ENCODE measurements at places on chromosomes 6 and 20. TPM values are rescaled to one million over a fixed set of nuclear protein-coding genes. Genes with fewer than 3 reads are reported as not detected.

Gene LINC00237
- total RNA-seq, result not detected

DNA sequence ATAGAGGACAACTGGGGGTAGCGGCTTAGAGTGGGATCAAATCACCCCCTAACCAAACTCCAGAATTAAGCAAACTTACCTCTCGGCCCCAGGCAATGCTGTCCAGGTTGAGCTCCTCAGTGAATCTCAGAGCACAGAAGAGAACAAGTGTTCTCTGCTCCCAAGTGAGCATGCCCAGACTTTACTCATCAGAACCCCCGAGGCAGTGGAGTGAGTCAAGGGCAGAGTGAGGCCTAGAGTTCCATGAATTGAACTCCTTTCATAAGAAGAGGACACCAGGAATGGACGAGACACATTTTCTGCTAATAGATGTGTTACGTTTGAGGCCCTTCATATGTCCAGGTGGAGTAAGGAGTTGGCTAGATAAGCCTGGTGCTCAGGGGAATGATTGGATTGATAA lies 134.0 kb upstream of the DTNBP1 start:
- no peak for DNase-seq
- peaks cover 46% of the 10 kb centered on the region for H3K27me3 ChIP-seq
- no peaks in the 10 kb centered on the region for H3K4me1 ChIP-seq
- H3K36me3 ChIP-seq, result no peaks in the 10 kb centered on the region

Gene PSORS1C2
- not detected for total RNA-seq

- no peaks in the 10 kb centered on the region for H3K36me3 ChIP-seq
- no peak for DNase-seq
- no peaks in the 10 kb centered on the region for H3K27me3 ChIP-seq
- no peak overlapping the region for H3K4me3 ChIP-seq
- no peaks in the 10 kb centered on the region for H3K4me1 ChIP-seq
Observed at GRCh38 chr20:8150591-8150990, 18.5 kb downstream of the PLCB1 start.

Gene TDRD6
- 0.57 TPM for total RNA-seq

DNA sequence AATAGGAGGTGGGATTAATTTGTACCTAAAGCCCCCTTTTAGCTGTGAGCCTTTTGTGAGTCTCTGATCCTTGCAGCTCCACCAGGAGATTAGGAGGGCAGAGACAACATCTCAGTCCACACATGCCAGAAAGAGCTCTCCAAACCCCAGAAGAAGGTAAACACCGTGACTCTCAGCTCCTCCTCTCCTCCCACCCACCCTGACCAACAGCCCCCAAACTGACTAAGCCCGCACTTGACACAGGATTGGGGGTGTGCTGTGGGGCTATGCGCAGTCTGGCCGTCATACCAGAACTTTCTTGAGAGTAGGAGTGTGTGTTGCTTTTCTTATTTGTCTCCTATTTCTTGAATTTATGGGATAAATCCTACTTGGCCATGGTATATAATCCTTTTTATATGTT lies 164.7 kb upstream of the SNX9 start:
- H3K4me3 ChIP-seq, result no peak overlapping the region
- H3K4me1 ChIP-seq, result no peaks in the 10 kb centered on the region
- DNase-seq, result no peak
- no peak overlapping the region for H3K27ac ChIP-seq

Gene MYLIP
- 29.2 TPM for total RNA-seq

Gene HUS1B
- total RNA-seq, result 0.94 TPM

Gene GINS1
- total RNA-seq, result 26.6 TPM

Gene VSTM2L
- total RNA-seq, result 2.3 TPM

- peaks cover 11% of the 10 kb centered on the region for H3K27me3 ChIP-seq
- no peaks in the 10 kb centered on the region for H3K36me3 ChIP-seq
- H3K4me1 ChIP-seq, result no peaks in the 10 kb centered on the region
- no peak for DNase-seq
Observed at GRCh38 chr6:43276577-43277305, 21.3 kb upstream of the SLC22A7 start.

DNA sequence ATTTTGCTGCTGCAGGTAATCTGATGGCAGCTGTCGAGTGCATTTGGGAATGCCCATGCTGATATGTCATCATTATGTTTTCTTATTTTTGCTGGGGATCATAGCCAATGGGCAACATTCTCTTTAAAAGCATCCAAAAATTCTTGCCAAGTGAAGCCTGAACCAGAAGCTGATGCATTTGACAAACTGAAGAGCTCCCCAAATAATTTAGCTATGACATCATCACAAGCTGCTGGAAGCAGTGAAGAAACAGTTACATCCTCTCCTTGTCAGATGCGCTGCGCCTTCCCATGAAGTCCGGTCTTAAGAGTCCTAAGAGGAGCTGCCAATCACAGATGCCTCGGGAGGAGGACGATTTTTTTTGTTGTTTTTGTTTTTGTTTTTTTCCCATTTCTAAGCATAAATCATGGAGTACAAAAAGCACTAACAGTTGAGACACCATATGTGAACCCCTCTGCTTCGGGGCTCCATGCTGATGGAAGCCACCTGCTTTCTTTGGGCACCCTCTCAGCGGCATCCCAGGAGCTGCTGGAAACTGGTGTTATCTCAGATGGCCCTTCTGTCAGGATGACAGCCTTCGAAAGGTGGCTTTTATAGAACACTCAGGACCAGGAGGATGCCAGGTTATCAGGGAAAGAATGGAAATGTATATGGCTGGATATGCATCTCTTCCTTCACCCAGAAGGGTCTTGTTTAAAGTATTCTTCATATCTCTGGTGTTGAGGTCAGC lies 56.1 kb upstream of the FOXQ1 start:
- no peaks in the 10 kb centered on the region for H3K27me3 ChIP-seq
- no peaks in the 10 kb centered on the region for H3K36me3 ChIP-seq
- no peak overlapping the region for H3K4me3 ChIP-seq
- H3K27ac ChIP-seq, result no peak overlapping the region
- DNase-seq, result no peak
- H3K4me1 ChIP-seq, result peaks cover 28% of the 10 kb centered on the region

Gene PDYN
- not detected for total RNA-seq

DNA sequence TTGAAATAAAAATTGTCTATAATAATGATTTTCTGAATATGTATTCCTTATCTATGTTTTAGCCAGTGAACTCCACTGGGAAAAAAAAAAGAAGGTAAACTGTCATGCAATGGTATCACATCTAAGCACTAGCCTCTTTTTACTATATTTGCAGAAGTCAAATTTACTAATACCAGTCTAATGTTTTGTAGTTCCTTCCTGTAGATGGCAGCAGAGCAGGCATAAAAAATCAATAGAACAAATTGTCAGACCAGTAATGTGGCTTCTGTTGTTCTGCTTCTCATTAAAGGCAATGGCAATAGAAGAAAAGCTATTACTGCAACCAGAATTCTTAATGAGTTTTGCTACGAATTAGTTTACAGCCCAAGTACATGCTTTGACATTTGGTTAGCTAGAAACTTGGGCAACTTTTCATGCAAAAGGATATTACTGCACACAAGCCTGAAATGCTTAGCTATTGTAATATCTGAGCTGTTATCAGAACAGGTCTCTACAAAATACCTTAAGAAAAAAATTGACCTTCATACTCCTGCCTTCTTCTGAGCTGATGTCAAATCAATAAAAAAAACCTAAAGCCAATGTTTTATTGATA lies 476.9 kb downstream of the KHDRBS2 start:
- no peak overlapping the region for H3K4me3 ChIP-seq
- no peak for DNase-seq
- H3K4me1 ChIP-seq, result no peaks in the 10 kb centered on the region
- H3K27me3 ChIP-seq, result no peaks in the 10 kb centered on the region
- no peak overlapping the region for H3K27ac ChIP-seq

DNA sequence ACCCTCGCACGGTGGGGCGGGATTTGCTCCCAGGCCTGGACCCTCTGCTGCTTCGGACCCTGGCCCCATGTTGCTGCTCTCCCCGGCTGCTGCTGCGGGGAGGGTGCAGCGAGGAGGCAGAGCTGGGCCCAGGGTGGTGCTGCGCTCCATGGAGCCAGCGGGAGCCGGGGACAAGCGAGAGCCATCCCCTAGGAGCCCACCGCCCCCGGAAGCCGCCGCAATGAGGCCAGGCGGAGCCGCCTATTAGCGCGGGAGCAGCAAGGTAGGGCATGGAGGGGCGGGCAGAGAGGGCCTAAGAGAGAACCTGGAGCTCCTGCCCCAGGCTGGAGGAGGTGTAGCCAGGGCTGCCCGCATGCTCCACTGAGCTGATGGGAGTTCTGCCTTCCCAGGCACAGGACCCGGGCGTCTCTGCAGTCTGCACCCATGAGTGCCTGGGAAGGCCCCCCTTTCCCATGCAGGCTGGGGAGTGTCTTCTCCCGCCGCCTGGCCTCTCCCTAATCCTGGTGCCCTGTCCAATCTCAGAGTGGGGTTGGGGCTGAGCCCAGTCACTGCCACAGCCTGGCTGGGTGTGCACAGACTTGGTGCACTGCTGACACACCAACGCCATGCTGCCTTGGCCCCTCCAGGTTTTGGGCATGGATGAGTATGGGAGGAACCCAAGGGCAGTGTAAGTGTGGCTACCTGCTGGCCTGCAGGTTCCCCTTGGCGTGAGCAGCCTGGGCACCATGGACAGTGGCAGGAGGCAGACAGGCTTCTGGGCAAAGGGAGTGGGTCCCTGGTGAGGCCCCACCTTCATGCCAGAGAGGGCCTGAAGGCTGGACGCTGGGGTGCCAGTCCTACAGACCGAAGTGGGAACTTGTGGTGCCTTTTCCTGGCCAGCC lies 360.6 kb upstream of the MAP3K7 start:
- H3K4me1 ChIP-seq, result no peaks in the 10 kb centered on the region
- no peaks in the 10 kb centered on the region for H3K36me3 ChIP-seq
- H3K27me3 ChIP-seq, result no peaks in the 10 kb centered on the region

- H3K27ac ChIP-seq, result no peak overlapping the region
- no peaks in the 10 kb centered on the region for H3K36me3 ChIP-seq
- DNase-seq, result no peak
- H3K4me3 ChIP-seq, result no peak overlapping the region
Observed at GRCh38 chr20:37598100-37598543, 70.4 kb upstream of the BLCAP start.

DNA sequence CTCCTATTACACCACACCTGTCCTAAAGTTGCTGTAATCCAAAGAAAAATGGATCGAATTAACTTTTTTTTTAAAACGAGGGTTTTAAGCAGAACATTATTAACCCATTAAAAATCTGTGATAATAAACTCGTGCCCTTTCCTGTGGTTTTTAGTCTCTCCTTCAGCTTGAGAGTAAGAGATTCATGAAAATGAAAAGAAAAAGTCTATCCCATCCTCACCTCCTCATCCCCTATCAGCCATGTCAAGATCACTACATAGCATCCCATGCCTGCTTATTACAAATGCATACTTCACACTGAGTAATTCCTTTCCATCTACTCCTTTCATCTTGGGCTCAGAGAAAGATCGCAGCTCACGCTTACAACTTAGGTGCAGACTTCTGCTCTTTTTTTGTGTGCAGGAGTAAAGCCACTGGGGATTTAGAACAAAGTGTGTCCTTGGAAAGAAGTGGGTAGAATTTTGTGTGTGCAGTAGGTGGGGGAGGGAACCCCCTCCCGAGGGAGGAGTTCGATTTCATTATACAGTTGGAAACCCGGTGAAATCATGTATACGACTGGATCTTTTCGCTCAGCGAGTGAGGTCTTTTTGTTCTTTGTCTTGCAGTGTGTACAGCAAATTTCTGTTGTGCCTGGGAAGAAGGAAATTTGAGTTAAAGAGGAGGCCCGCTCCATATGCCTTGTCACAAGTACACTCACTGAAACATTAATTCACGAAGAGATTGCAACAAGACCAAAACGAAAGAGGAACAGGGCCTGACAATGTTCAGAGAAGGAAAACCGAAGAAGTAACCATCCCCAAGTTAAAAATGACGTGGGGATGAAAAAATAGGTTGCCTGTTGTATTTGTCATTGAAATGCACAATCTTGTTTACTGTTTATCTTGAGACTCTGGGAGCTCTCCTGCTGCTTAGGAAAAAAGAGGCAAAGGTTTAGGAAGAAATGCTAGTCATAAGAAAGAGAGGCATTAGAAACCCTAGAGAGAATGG lies 146.5 kb upstream of the ZNF217 start:
- no peak for DNase-seq
- peak overlapping the region; percentile 98 for H3K27ac ChIP-seq
- H3K36me3 ChIP-seq, result no peaks in the 10 kb centered on the region
- peak overlapping the region; percentile 62 for H3K4me3 ChIP-seq

DNA sequence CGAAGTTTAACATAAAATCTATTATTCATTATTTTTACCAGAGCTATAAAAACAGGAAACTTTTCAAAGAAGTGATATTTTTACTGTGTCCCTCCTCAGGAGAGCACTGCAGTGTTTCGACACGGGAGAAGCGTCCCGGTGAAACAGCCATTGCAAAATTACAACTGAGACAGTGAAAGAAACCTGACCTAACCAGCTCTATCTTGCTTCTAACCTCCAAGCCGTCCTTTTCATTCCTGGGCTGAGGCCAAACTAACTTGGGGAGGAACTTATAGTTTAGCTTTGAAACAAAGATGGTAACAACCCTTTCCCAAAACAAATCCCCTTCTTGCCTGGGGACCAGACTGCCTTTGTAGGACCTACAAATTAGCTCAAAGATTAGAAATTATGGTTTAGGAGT lies 79.2 kb downstream of the WDR27 start:
- peaks cover 59% of the 10 kb centered on the region for H3K4me1 ChIP-seq
- H3K27ac ChIP-seq, result peak overlapping the region; percentile 46
- H3K4me3 ChIP-seq, result no peak overlapping the region
- DNase-seq, result peak; percentile 62
- no peaks in the 10 kb centered on the region for H3K27me3 ChIP-seq
- H3K36me3 ChIP-seq, result peaks cover 12% of the 10 kb centered on the region

GRCh38 chr6:151702851-151703658 lies 104.4 kb upstream of the ESR1 start:
- no peak overlapping the region for H3K4me3 ChIP-seq
- DNase-seq, result peak; percentile 14
- no peaks in the 10 kb centered on the region for H3K27me3 ChIP-seq
- peak overlapping the region; percentile 23 for H3K27ac ChIP-seq
- H3K36me3 ChIP-seq, result no peaks in the 10 kb centered on the region

All from PC-9 (cell line).